ENCODE measurements at places on chromosomes 3 and 15.

DNA sequence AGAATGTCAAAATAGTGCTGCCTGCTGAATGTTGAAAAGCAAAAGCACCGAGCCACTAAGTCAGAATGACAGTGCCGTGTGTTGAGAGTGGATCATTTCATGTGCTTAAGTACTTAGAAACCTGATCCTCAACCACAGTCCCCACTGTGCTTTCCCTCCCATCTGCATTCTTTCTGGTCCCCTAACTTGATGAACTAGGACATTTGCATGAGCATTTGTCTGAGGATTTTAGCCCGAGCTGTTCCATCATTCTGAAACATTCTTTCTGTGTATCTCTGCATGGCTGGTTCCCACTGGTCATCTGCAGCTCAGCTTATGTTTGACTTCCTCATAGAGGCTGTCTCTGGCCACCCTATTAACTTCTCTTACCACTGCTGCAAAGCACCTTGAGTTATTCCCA, 42.0 kb downstream of the SST start:
- DNase-seq: no peak

DNA sequence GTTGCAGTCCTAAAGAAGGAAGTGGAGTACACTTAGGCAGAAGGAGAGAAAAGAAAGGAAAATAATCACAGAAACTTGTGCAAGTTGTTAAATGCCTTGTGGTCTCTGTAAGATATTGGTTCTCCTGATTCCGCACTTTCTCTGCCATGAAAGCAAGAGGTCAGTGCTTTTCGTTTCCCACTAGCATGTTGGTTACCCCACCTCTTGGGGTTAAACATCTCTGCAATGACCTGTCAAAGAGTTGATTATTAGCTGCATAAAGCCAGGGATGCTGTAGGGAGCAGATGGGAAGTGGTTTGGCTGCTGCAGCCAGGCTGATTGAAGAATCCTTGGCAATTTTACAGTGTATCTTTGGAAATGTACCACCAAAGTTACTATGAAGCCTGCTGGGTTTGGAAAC, 33.3 kb downstream of the ZNF609 start:
- no peak for DNase-seq

- no peak for DNase-seq
These were observed 16.9 kb upstream of the NXPE3 start for GRCh38 chr3:101762041-101762646.

DNA sequence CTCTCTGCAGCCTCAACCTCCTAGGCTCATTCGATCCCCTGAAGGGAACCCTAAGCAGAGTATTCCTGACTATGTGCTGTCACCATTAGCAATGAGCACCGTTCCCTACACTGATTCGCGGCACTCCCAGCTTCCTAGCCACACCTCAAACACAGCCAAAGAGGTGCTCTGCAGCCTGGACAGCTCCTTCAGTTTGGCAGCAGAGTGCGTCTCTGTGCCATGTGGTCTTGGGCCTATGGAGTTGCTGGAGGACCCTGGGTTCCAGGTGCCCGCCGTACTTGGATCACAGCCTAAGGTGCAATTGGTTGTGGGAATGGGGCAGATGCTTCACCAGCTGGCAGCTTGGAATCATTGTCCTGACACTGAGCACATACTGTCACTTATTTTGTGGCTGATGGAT, 17.3 kb upstream of the IL12A start:
- no peak for DNase-seq

Measured in HuH-7.5 (cell line).